ENCODE measurements at places on chromosomes 5 and 9.

- DNase-seq = no peak
These were observed 103.9 kb downstream of the ESM1 start for GRCh38 chr5:54881286-54882005.

DNA sequence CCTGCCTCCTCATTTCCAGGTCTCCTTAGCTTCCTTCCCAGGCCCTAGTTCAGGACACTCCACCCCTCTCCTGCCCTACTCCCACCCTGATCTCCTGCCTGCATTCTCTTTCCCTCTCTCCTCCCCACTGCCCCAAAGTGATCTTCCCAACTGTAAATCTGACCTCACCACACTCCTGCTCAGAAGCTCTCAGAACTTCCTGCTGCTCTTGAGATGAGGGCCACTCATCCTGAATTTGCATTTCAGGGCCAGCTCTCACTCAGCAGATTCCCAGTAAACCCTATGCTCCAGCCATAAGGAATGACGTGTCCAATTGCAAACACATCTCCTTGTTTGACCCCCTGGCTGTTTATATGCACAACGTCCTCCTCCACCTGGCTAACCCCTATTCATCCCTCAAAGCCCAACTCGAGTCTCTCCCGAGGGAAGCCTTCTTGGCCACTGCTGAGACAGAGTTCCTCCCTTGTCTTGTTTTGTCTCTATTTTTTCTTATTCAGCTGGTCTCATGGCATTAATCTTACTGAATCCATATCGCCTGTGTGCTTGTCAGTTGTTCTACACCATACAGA is 95.0 kb downstream of the NSG2 start:
- no peak for DNase-seq

- no peak for DNase-seq
These were observed 36.8 kb upstream of the GCNT4 start for GRCh38 chr5:75089137-75089536.

- DNase-seq = no peak
These were observed 4.3 kb downstream of the SPINK4 start for GRCh38 chr9:33244137-33244784.

DNA sequence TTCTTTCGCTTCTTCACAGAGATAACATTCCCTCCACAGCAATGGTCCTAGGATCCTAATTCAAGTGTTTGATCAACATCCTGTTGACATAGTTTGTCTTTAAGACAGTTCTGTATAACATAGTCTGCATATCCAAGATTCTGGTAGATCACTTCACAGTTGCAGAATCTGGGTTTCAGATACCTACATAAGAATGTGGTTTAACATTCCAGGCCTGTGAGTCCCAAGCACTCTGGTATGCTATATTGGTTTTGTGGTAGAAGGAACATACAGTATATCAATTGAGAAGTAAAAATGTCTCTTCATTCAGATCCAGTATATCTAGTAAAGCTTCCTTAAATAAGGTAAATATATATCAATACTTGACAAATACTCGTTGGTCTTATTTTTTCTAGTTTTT is 914.2 kb upstream of the CDH6 start:
- DNase-seq = no peak

GRCh38 chr9:131468031-131468430 is 34.7 kb upstream of the POMT1 start:
- no peak for DNase-seq

DNA sequence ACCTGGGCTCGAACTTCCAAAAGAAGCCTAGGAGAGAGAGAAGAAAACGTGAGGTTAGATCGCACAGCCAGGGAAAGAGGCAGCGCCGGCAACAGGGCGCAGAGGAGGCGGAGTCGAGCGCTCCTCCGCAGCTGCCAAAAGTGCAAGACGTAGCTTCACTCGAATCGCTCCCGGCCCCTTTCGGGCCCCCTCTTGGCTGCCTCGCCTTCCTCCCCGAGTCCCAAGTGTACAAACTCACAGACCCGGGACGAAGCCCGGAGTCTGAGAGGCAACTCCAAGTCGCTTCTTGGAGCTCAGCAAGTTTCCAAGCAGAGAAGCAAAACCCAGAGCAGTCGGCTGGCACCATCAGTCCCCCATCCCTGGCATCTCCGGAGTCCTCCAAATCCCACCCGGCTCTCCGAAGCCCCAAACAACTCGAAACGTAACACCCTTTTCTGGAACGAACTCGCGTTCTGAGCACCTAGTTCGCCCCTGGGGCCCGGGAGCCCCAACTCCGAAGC is 1.2 kb downstream of the MIER3 start:
- peak; percentile 21 for DNase-seq

DNA sequence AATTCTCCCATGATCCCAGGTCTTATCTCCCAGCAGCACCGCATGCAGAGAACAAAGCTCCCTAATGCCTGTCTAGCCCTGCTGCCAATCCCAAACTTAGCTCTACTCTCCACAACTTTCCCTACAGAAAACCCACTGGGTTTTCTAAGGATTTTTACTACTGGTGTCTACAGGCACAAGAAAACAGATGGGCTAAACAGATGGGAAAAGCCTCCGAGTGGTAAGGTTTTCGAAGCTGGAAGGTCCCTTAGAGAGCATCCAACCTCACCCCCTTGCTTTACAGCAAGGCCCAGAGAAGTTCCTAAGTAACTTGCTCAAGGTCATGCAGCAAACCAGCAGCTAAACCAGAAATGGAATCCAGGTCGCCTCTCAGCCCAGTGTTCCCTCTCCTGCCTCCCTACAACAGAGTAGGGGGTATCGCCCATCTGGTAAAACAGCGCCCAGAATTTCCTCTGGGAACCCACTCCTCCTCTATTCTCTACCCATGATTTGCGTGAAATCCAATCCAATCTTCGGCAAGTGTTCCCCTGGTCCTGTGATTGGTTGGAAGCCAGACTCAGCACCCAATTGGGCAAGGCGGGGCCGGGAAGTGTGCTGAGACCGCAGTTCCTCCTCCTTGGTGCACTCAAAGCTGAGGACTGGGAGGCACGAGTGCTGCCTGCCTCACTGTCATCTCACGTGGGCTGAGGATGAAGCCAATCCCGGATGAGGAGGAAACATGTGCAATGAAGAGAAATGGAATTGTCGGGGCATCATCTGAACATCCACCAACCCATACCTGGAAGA is 20.8 kb downstream of the CPLX2 start:
- no peak for DNase-seq

- DNase-seq = no peak
These were observed 24.6 kb downstream of the RFK start for GRCh38 chr9:76369583-76369982.

GRCh38 chr9:28779243-28779642 is 1206.0 kb upstream of the C9orf72 start:
- DNase-seq = no peak

DNA sequence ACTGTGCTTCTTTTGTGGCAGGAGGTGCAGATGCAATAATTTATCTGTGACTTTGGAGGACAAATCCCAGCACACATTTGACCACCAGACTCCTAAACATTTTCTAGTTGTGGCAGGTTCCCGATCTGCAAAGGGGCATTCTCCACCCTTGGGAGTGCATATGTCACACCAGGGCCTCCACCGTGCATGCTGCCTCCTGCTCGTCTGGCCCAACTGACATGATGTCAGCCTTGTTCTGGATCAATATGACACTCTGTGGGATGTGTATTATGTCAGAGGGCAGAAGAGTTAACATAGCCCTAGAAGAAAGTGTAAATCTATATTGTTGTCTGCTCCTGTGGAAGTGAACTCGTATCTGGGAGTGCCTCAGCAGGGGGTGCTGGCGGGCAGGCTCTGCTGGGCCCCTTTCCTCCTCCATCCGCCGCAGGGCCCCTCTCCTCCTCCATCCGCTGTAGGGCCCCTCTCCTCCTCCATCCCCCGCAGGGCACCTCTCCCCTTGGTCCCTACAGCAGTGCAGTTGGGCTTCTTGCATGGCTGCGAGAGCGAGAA is 97.7 kb upstream of the PPP1R26 start:
- no peak for DNase-seq

- DNase-seq = no peak
These were observed 396.5 kb upstream of the MEF2C start for GRCh38 chr5:89279391-89280036.

DNA sequence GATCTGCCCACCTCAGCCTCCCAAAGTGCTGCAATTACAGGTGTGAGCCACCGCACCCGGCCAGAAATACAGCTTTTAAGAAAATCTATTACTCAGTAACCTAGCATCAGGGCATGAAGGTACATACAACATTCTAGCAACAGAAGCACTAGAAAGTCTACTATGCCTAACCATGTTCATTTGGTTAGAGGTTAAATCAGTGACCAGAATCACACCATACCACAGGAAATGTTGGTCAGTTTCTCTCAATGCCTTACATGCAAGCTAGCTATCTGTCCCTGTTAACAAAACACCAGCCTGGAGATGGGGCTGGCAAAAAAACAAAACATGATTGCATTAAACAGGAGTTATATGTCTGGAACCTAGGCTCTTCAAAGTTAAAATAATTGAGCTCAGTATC is 104.1 kb downstream of the STRBP start:
- no peak for DNase-seq

DNA sequence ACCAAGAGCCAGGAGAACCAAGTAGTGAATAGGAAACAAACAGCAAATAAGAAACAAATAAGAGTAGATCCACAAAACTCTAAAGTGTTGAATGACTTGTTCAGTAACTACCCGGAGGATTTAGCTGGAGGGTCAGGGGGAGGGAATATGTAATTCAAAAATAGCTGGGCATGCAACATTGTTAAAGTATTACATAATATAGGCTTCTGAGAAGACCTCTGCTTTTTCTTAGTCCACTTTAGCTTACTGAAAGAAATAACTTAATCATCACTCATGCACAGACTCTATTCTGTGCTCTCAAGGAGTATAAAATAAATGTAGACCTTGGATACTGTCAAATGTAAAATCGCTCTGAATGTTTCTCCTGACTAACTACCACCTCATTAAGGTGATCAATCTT is 183.2 kb upstream of the POU5F2 start:
- no peak for DNase-seq

GRCh38 chr9:127424676-127424999 is 456 bp downstream of the ZNF79 start:
- no peak for DNase-seq

GRCh38 chr5:88729084-88729828 is 153.7 kb downstream of the MEF2C start:
- peak; percentile 47 for DNase-seq

GRCh38 chr5:155919725-155920124 is 407.2 kb upstream of the SGCD start:
- no peak for DNase-seq

- DNase-seq = no peak
These were observed 363.9 kb downstream of the KDM4C start for GRCh38 chr9:7121664-7122063.

GRCh38 chr9:4579001-4579400 is 83.1 kb upstream of the PLPP6 start:
- no peak for DNase-seq
